ENCODE measurements at places on chromosomes 3 and 15. TPM values are rescaled to one million over a fixed set of nuclear protein-coding genes. Genes with fewer than 3 reads are reported as not detected.
A peak's percentile ranks its signal among the peaks of the same experiment; 100 is the strongest.

The C2CD4B gene
- not detected for total RNA-seq

The B3GNT5 gene
- 19.9 TPM for total RNA-seq

The XCR1 gene
- total RNA-seq = not detected

The GATA2 gene
- 0.44 TPM for total RNA-seq

The ROPN1 gene
- total RNA-seq = not detected

The CDCP1 gene
- total RNA-seq = 0.48 TPM

The CCRL2 gene
- total RNA-seq = not detected

The KLHL24 gene
- 44.9 TPM for total RNA-seq

The GOLGA8J gene
- not detected for total RNA-seq

The KBTBD8 gene
- 1.9 TPM for total RNA-seq

The VWA5B2 gene
- not detected for total RNA-seq

DNA sequence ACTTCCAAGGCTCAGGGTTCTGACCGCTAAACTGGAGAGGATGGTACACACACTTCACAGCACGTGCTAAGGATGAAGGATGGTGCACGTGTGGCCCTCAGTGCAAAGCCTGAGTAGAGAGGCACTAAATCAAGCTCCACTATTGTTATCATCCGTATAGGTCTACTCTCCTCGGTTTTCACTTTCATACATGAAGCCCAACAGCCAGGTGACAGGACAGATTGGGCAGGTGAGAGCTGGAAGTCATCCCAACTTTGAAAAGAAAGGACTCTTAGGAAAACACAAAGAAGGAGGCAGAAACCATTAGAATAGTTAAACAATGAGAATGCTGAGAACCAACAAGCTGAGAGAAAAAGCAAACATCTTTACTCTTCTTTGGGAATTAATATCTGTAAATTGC is 21.1 kb downstream of the MAGI1 start:
- no peaks in the 10 kb centered on the region for H3K27me3 ChIP-seq
- DNase-seq = no peak
- H3K4me1 ChIP-seq = peaks cover 36% of the 10 kb centered on the region
- no peaks in the 10 kb centered on the region for H3K36me3 ChIP-seq

- DNase-seq = no peak
- H3K27ac ChIP-seq = no peak overlapping the region
- peaks cover 16% of the 10 kb centered on the region for H3K4me1 ChIP-seq
- peaks cover 30% of the 10 kb centered on the region for H3K27me3 ChIP-seq
- H3K36me3 ChIP-seq = no peaks in the 10 kb centered on the region
Observed at GRCh38 chr15:69666921-69667811, 214.5 kb downstream of the RPLP1 start.

DNA sequence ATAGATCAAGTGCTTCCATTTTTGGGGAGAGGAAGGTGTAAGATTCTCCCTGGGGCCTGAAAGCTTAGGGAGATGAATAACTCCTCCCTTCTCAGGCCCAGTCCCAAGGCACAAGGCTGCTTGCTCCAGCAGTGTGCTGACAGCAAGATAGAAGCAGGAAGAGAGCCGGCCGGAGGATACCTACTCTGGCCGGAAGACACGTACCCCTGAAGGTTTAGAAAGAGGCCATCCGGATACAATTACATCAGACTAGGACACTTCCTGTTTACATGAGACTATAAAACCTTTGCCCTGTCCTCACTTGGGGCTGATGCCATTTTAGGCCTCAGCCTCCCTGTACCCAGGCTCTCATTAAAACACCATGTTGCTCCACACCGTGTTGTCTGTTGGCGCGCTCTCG is 329.9 kb downstream of the SV2B start:
- no peaks in the 10 kb centered on the region for H3K36me3 ChIP-seq
- H3K27ac ChIP-seq = no peak overlapping the region
- DNase-seq = no peak
- peaks cover 5% of the 10 kb centered on the region for H3K27me3 ChIP-seq

GRCh38 chr3:143001034-143001368 is 369 bp upstream of the U2SURP start:
- DNase-seq = no peak
- H3K36me3 ChIP-seq = no peaks in the 10 kb centered on the region
- peak overlapping the region; percentile 99 for H3K27ac ChIP-seq
- no peaks in the 10 kb centered on the region for H3K27me3 ChIP-seq

GRCh38 chr15:68924866-68925560 is 5.3 kb upstream of the SPESP1 start:
- no peak overlapping the region for H3K4me3 ChIP-seq
- peaks cover 37% of the 10 kb centered on the region for H3K4me1 ChIP-seq
- H3K27ac ChIP-seq = no peak overlapping the region
- DNase-seq = peak; percentile 82

- no peak for DNase-seq
- peaks cover 66% of the 10 kb centered on the region for H3K4me1 ChIP-seq
- H3K27me3 ChIP-seq = no peaks in the 10 kb centered on the region
- H3K36me3 ChIP-seq = peaks cover 4% of the 10 kb centered on the region
- H3K4me3 ChIP-seq = no peak overlapping the region
Observed at GRCh38 chr3:15327941-15328340, 4.4 kb downstream of the SH3BP5 start.

DNA sequence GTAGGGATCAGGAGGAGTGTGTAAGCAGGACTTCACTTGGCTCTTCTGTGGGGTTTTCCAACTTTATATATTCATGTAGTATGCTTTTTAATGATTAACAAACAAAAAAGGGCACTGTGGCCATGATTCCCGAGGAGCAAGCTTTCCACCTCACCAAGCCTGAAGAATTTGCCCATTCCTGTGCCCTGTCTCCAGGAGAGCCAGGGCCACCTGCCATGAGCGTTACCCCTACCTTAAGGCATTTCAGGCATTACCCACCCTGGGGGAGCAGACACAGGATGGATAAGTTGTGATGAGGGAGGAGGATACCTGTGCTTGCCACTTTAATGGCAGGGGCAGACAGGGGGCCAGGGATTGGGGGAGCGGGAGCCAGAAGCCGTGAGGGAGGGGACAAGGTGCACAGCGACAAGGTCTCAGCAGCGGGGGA is 3.0 kb downstream of the TRPM1 start:
- DNase-seq = no peak
- no peak overlapping the region for H3K4me3 ChIP-seq
- no peaks in the 10 kb centered on the region for H3K36me3 ChIP-seq
- H3K27ac ChIP-seq = no peak overlapping the region

GRCh38 chr3:119632216-119632615 is 28.2 kb downstream of the POPDC2 start:
- peak overlapping the region; percentile 74 for H3K27ac ChIP-seq
- H3K36me3 ChIP-seq = peaks cover 2% of the 10 kb centered on the region
- no peak overlapping the region for H3K4me3 ChIP-seq
- peaks cover 61% of the 10 kb centered on the region for H3K4me1 ChIP-seq
- no peaks in the 10 kb centered on the region for H3K27me3 ChIP-seq

GRCh38 chr15:86275361-86275760 is 195.7 kb downstream of the AGBL1 start:
- DNase-seq = no peak
- H3K36me3 ChIP-seq = no peaks in the 10 kb centered on the region
- no peak overlapping the region for H3K4me3 ChIP-seq
- H3K27me3 ChIP-seq = no peaks in the 10 kb centered on the region

DNA sequence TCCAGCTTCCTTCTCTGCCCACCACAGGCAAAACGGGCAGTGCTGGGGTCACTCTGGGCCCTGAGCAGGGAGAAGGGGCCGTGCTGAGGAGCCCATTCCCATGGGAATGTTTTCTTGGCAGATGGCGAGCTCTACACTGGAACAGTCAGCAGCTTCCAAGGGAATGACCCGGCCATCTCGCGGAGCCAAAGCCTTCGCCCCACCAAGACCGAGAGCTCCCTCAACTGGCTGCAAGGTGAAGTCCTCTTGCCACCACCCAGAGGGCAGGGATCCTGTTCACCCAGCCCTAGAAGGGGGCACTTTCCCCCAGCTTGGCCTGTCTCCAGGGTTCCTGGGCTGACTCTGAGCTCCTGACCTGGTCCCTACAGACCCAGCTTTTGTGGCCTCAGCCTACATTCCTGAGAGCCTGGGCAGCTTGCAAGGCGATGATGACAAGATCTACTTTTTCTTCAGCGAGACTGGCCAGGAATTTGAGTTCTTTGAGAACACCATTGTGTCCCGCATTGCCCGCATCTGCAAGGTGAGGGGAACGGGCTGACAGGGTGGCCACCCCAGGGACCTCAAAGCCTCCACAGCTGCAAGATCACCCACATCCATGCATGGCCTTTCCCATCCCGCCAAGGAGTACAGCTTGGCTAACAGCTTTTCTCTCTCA is 12.4 kb downstream of the CIB1 start:
- H3K36me3 ChIP-seq = peaks cover 2% of the 10 kb centered on the region
- H3K4me3 ChIP-seq = no peak overlapping the region
- no peak for DNase-seq
- peaks cover 10% of the 10 kb centered on the region for H3K4me1 ChIP-seq
- H3K27me3 ChIP-seq = no peaks in the 10 kb centered on the region

GRCh38 chr3:38580450-38581382 is 68.8 kb downstream of the SCN5A start:
- no peaks in the 10 kb centered on the region for H3K4me1 ChIP-seq
- H3K4me3 ChIP-seq = no peak overlapping the region
- DNase-seq = no peak
- H3K36me3 ChIP-seq = no peaks in the 10 kb centered on the region
- no peaks in the 10 kb centered on the region for H3K27me3 ChIP-seq

DNA sequence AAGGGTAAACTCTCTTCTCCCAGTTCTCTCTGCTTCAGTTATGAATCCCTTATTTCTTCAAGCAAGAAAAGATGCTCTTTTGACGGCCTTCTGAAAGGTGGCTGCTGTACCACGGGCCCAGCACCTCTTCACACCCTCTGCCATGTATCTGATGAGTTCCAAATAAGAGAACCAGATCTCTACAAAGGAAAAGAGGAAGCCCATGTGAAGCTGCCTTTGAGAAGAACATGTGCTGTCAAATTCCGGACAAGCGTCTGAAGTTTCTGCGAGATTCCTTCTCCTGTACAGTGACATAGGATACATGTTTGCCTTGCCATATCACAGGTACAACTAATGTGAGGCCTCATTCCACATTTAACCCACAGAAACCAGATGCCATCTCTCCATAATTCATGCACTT is 59.2 kb downstream of the SH3BP5 start:
- H3K4me3 ChIP-seq = no peak overlapping the region
- no peaks in the 10 kb centered on the region for H3K36me3 ChIP-seq
- H3K27ac ChIP-seq = peak overlapping the region; percentile 27
- no peak for DNase-seq
- H3K27me3 ChIP-seq = no peaks in the 10 kb centered on the region

GRCh38 chr3:56688191-56688590 is 5.1 kb upstream of the TASOR start:
- H3K36me3 ChIP-seq = no peaks in the 10 kb centered on the region
- no peak overlapping the region for H3K4me3 ChIP-seq
- no peaks in the 10 kb centered on the region for H3K27me3 ChIP-seq
- no peak for DNase-seq
- H3K4me1 ChIP-seq = no peaks in the 10 kb centered on the region

DNA sequence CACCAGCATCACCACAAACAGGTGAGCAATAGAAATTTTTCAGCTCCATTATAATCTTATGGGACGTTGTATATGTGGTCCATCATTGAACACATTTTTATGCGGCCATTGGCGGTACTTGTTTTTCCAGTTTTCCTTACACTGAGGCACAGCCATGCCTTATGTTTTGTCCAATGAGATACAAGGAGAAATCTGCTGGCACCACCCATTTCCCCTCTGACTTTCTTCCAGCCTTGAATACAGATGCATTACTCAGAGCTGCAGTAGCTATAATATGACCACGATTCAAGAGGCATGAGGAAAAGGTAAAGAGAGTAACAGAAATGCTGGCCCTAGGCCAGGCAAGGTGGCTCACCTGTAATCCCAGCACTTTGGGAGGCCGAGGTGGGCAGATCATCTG is 9.0 kb upstream of the PIK3R4 start:
- no peaks in the 10 kb centered on the region for H3K27me3 ChIP-seq
- H3K36me3 ChIP-seq = no peaks in the 10 kb centered on the region
- H3K27ac ChIP-seq = no peak overlapping the region
- H3K4me1 ChIP-seq = no peaks in the 10 kb centered on the region
- no peak for DNase-seq

GRCh38 chr3:122902326-122902725 is 107.5 kb downstream of the SLC49A4 start:
- no peak overlapping the region for H3K4me3 ChIP-seq
- peaks cover 13% of the 10 kb centered on the region for H3K27me3 ChIP-seq
- no peak for DNase-seq
- H3K36me3 ChIP-seq = peaks cover 20% of the 10 kb centered on the region
- H3K4me1 ChIP-seq = no peaks in the 10 kb centered on the region

- H3K27ac ChIP-seq = no peak overlapping the region
- peaks cover 3% of the 10 kb centered on the region for H3K36me3 ChIP-seq
- H3K4me3 ChIP-seq = no peak overlapping the region
Observed at GRCh38 chr15:66401130-66402021, 14.7 kb downstream of the MAP2K1 start.

- H3K27me3 ChIP-seq = no peaks in the 10 kb centered on the region
- no peak overlapping the region for H3K27ac ChIP-seq
- no peaks in the 10 kb centered on the region for H3K4me1 ChIP-seq
- peaks cover 1% of the 10 kb centered on the region for H3K36me3 ChIP-seq
Observed at GRCh38 chr3:60856257-60857046, 394.8 kb downstream of the FHIT start.

GRCh38 chr3:37660782-37661181 is 200.9 kb upstream of the CTDSPL start:
- no peak overlapping the region for H3K27ac ChIP-seq
- peaks cover 18% of the 10 kb centered on the region for H3K27me3 ChIP-seq
- no peak overlapping the region for H3K4me3 ChIP-seq
- H3K4me1 ChIP-seq = no peaks in the 10 kb centered on the region

DNA sequence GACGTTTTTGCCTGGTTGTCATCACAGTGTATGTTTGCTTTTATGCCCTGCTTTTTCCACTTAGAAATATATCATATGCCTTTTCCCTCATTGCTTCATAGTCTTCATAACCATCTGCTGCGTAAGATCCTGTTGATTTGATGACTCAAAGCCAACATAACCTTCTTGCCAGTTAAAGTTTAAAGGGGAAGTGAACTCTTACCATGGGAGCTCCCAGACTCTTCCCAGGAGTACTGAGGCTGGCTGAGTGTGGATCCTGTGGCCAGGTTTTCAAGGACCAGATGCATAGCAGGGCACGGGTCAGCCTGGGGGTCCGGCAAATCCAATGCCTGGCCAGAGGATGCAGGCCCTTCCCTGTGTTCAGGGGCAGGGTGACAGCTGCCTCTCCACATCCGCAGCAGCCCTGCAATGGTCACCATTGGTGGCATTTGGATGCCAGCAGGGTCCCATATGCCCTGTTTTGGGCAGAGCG is 42.0 kb upstream of the SACM1L start:
- H3K36me3 ChIP-seq = no peaks in the 10 kb centered on the region
- peak overlapping the region; percentile 95 for H3K27ac ChIP-seq
- peaks cover 64% of the 10 kb centered on the region for H3K4me1 ChIP-seq
- no peaks in the 10 kb centered on the region for H3K27me3 ChIP-seq

DNA sequence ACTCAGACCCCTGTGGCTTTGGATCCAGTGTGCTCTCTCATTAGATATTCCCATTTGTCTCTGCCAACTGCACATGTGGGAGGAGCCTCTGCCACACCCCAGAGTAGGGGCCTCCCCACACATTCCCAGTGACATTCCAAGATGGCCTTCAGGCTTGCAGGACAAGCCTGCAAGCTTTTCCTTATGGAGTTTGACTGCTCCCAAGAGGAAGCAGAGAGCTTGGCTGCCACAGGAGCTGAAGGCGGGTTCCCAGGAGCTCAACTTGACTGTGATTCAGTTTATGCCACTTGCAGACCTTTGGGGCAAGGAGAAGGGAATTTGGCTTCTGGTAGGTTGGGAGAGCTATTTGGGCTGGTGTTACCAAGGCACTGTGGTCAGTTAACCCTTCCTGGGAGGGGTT is 22.5 kb upstream of the EPHB1 start:
- DNase-seq = no peak
- no peak overlapping the region for H3K4me3 ChIP-seq
- no peaks in the 10 kb centered on the region for H3K4me1 ChIP-seq
- H3K36me3 ChIP-seq = no peaks in the 10 kb centered on the region
- H3K27me3 ChIP-seq = peaks cover 11% of the 10 kb centered on the region
- no peak overlapping the region for H3K27ac ChIP-seq

All from chondrocyte (in vitro differentiated cells).